GM03348 (cell line): ENCODE measurements at places on chromosomes 12 and 14.

DNA sequence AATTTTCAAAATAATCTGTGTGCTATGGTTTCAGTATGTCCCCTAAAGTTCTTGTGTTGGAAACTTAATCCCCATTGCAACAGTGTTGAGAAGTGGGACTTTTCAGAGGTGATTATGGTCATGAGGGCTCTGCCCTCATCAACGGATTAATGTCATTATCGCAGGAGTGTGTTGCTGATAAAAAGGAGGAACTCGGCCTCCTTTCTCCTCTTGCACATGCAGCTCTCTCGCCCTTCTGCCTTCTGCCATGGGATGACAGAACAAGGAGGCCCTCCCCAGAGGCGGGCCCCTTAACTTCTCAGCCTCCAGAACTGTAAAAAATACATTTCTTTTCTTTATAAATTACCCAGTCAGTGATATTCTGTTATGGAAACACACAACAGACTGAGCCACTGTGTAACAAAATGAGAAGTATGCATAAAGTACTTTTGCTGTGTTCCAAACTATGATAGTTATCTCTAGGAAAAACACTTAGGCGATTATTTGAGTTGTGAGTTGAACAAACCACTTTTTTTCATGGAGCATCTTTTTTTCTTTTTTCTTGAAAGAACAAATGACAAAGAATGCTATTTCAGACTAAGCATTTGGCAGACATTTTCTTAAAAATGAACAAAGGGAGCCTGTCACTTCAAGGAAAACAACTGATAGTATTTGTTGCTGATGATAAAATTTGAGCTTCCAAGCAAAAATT is 134.8 kb upstream of the FUT8 start:
- DNase-seq, result no peak

- DNase-seq, result peak; percentile 73
These were observed at the start of gene RTN1 for GRCh38 chr14:59870277-59871165. Gene RTN1 (minus strand): TSS chr14:59870776. CDS start chr14:59870630, 146 bp downstream.

GRCh38 chr12:81520064-81520945 is 238.8 kb downstream of the PPFIA2 start:
- DNase-seq, result no peak

GRCh38 chr14:92726135-92726932 is 22.1 kb downstream of the LGMN start:
- peak; percentile 89 for DNase-seq

DNA sequence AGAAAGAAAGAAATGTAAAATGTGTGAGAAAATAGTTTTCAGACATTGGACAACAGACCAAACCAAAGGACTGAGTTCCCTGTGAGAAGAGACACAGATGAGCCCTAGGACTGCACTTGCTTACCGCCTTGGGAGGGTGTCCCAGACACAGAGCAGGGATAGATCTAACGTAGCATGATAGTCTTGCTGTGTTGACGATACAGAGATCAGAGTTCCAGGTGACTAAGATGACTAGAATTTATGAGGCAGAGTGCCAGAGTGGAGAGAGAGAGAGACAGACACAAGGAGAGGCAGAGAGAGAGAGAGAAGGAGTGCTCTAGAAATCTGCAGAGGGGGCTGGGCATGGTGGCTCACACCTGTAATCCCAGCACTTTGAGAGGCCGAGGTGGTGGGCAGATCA is 148.2 kb upstream of the LMNTD1 start:
- DNase-seq, result no peak

DNA sequence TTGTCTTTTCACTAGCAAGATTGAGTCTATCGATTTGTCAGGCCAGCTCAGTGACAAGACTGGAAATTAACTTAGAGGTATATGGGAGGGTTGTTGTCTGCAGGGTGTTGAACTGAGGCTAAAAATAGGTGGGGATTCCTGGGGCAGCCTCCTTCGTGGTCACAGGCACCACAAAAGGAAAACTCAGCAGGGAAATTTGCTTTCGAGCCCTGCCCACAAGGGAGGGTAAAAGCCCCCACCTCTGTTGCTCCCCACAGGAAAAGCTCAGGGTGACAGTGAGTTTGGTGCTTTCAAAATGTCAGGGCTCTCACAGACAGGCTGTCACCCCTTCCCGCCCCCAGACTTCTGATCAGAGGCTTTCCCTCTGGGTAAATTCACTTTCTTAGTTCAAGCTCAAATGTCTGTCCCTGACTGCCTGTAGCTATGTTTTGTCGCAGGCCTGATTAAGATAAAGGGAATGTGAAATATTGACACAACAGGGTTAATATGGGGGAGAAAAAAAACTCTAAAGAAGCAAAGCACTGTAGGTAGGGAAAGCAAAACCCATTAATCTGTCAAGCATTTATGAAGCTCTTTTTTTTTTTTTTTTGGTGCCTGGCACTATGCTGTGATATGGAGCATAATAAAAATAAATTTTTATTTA is 11.7 kb upstream of the NFKBIA start:
- no peak for DNase-seq

GRCh38 chr12:102741196-102741595 is 175.8 kb downstream of the PAH start:
- DNase-seq, result no peak

- DNase-seq, result no peak
These were observed 106.8 kb downstream of the CALM1 start for GRCh38 chr14:90503582-90503981.

DNA sequence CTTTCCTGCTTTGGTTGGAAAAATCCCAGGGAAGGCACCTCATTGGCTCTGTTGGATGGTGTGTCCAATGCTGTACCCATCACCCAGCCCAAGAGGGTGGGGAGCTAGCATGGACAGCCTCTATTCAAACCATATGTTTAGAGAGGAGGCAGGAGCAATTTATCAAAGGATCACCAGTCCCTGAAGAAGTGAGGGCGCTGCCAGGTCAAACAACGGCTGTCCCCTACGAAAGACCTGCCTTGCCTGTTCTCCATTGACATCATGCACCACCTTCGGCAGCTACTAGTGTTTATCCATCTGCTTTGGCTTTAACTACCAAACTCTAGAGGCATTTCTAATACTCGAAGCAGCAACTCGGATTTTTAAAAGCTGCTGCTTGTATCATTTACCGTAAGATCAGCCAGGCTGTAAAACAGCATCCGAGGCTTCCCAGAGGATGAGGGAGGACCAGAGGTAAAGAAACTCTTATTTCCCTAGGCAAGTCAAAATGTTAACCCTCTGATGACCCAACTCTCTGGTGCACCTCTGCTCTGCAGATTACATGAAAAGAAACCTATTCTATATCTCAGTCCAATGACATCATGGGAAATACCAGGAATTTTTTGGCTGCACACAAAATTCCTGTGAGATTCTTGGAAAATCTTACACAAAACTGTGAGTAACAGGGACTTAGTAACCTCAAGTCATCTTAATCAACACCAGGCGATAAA is 720.9 kb upstream of the TBX3 start:
- DNase-seq, result peak; percentile 75

GRCh38 chr12:107328442-107329133 is 235.2 kb upstream of the CRY1 start:
- DNase-seq, result no peak

- no peak for DNase-seq
These were observed 171.2 kb downstream of the FOXN3 start for GRCh38 chr14:89245802-89246201.

DNA sequence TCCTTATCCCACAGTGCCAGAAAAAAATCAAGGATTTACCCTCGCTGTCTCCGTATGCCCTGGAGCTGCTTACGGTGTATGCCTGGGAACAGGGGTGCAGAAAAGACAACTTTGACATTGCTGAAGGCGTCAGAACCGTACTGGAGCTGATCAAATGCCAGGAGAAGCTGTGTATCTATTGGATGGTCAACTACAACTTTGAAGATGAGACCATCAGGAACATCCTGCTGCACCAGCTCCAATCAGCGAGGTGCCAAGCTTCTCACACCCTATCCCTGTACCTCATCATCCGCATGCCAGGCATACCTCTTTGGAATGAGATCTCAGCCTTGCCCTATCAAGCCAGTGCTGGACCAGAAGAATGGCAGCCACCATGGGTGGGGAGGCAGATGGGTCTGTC is 19.2 kb downstream of the OAS2 start:
- DNase-seq, result no peak

GRCh38 chr12:54306925-54307741 is 6.3 kb upstream of the NFE2 start:
- DNase-seq, result peak; percentile 17

- DNase-seq, result no peak
These were observed 46.4 kb downstream of the STXBP6 start for GRCh38 chr14:25003537-25003936.

GRCh38 chr14:46325157-46325556 is 326.4 kb downstream of the RPL10L start:
- no peak for DNase-seq

GRCh38 chr14:74620497-74620921 is 8.5 kb upstream of the LTBP2 start:
- peak; percentile 78 for DNase-seq

- peak; percentile 32 for DNase-seq
These were observed 15.3 kb upstream of the DPF3 start for GRCh38 chr14:72909163-72909562.

- peak; percentile 43 for DNase-seq
These were observed 114.2 kb downstream of the DAD1 start for GRCh38 chr14:22474730-22475351.

DNA sequence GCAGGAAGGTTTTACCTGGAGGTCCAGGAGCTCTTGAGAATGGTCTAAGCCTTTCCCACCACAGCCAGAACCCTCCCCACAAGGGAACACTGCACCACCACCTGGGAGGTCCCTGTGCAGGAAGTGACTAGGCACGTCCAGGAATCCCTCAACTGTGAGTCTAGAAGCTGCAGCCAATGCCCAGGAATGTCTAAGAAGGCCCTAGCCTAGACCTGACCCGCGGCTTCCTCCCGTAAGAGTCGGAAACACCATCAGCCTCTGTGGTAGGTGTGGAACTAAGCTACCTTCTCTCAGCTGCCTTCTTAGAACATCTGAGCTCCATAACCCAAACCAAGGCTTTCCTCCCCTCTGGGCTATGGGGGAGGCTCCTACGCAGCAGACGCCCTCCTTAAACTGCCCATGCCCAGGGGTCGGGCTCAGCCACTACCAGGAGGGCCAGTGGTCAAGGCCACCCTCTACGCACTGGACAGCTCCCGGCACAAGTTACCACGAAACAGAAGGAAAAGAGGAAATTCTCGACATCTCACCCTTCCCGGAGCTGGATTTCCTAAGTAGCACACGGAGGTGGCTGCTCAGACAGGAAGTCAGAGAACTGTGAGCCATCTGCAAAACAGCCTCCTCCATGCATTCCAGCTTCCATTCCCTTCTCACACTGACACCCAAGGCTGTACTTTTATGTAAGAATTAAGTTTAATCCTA is 25.5 kb downstream of the ZFYVE21 start:
- no peak for DNase-seq

GRCh38 chr12:95545303-95545702 is 6.0 kb downstream of the USP44 start:
- DNase-seq, result no peak

DNA sequence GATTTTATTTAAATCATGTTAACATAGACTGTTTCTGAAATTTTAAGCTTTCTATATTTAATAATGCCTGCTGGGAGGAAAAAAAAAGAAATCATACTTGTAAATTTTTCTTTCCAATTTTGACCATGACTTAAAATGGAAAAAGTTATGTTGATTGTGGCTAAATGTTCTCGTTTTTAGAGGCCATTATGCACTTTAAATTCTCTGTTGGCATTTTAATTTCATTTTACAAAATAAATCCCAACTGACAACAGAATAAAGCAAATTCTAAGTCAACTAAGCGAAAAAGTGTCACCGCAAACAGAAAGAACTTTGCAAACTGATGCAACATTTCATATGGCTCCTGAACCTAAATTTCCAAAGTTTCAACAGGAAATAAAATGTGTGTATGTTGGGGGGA is 74.8 kb upstream of the G2E3 start:
- DNase-seq, result no peak

- DNase-seq, result no peak
These were observed 79.7 kb downstream of the FGD4 start for GRCh38 chr12:32478858-32479725.

GRCh38 chr14:93967637-93968250 is 8.6 kb downstream of the ASB2 start:
- DNase-seq, result no peak

DNA sequence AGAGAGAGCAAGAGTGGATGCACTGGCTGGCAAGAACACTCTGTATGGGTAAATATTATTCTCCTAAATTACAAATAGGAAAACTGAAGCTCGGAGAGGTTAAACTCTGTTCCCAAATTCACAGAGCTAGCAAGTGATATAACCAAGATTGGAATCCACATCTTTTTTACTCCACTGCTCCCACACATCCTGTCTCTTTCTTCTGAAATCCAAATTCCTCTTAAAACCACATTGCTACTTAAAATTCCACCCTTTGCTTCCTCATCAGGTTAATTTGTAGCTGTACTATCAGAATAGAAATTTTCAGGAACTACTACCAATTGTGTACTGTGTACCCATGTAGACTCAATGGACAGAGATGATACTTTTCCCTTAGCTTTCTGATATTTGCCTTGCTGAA is 74.4 kb downstream of the ARMH4 start:
- DNase-seq, result peak; percentile 74

GRCh38 chr14:54278665-54279295 is 118.0 kb upstream of the CDKN3 start:
- DNase-seq, result no peak

GRCh38 chr14:54589076-54589475 is 22.1 kb downstream of the SAMD4A start:
- no peak for DNase-seq

DNA sequence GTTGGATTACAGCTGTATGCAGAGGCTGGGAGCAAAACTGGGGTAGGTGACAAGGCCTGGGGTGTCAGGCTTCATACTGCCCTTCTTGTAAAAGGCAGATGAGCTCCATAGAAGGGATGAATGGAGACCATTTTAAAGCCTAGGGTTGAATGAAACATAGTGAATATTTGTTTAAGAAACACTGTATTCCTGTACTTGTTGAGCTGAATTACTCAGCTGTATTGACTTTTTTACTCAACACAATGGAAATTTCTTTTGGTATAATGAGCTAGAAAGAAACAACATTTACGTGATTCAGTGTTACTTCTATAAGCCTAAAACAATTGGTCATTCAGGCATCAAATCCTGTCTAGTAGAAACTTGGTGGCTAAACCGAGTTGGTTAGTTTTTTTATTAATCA is 14.1 kb downstream of the ATP6V0A2 start:
- DNase-seq, result no peak

DNA sequence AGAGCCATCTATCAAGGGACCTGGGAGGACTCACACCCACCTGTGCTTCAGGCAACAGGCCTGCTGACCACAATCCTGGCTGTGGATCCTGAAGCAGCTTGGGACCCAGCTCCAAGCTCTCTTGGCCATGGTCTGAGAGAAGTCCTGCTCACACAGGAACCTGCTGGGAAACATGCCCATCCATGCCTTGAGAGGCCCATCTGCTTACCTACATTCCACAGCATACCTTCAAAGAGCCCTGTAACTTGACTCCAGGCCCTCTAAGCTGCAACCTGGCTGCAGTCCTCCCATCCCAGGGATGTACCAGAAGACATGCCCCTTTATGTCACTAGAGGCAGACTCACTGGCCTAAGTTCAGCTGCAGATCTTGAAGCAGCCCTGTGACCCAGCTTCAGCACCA is 61.7 kb upstream of the AMIGO2 start:
- no peak for DNase-seq
